ENCODE measurements at places on chromosomes 13 and 19.
A peak's percentile ranks its signal among the peaks of the same experiment; 100 is the strongest.

DNA sequence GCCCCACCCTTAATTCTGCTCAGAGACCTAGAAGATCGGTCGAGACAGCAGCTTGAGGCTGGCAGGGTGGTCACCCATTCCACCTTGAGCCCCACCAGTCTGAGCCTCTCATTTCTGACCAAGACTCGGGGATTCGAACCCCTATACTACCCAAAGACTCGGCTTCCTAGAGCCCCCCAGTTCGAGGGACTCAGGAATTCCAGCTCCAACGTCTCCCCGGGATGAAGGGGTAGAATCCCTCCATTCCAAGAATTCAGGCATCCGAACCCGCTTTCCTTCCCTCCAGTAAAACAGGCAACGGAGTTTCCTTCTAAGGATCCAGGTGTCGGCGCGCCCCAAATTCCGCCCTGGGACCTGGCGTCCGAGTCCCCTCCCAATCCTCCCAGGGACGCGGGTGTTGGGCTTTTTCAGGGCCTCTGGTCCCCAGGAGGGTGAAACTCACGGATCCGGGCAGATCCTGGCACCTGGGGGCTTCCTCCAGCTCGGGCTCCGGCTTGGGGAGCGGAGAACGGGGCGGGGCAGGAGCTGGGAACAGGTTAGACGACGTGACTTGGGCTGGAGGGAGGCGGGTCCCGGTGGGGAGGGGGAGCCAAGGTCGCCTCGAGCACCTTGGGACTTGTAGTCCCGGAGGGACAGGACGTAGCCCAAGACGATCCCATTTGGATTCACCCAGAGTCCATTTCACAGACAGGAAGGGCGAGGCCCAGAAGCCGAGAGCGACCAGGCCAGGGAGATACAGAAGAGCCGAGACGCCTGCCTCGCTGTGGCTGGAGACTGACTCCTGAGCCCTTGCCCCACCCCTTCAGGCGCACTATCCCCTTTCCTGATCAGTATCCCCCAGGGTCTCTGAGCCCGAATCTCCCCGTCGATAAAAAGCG is at the start of gene PPP1R13L:
Gene PPP1R13L (minus strand): TSS at position 513 of the 878 bp plus-strand sequence. CDS start 6,751 bp downstream, outside the sequence.
- peak; percentile 56 for DNase-seq

- no peak for DNase-seq
Observed at GRCh38 chr19:51026554-51026831, at the start of gene KLK11. Gene KLK11 (minus strand): TSS chr19:51026616. CDS start chr19:51025631, 985 bp downstream.

DNA sequence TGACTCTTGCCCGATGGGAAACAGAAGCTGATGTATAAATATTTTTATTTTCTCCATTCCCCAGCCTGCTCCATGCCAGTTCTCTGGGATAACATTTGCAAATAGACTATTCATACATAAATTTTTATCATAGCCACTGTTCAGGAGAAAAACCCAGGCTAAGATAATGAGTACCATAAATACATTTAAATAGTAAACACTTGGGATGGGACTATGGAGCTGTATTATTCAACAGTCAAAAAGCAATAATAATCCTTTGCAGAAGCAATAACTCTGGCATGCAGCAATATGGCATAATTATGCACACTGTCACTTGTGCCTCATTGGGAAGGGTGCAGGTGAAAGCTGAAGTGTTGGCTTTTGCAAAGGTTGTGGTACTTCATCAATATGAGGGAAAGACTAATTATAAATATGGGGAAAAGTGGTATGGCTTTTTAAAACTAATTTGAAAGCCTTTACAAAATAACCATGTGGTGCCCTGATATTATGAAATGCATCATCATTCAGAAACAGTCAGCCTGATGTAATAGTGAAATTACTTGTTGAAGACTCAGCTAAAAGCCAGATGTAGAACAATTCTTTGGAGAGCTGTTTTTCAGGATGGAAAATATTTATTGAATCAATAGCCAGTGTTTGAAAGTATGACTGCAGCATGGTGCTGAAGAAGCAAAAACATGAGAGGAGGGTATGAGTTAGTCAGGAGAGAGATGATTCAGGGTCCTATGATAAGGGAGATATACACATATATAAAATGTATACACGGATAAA is 2476.7 kb downstream of the PCDH9 start:
- no peak for DNase-seq

- DNase-seq = no peak
Observed at GRCh38 chr19:35249146-35249847, 495 bp downstream of the LSR start.

- DNase-seq = no peak
Observed at GRCh38 chr19:35977446-35978222, 17.4 kb upstream of the SDHAF1 start.
